ACHN (cell line): ENCODE measurements at places on chromosomes 11 and 22.
A peak's percentile ranks its signal among the peaks of the same experiment; 100 is the strongest.

GRCh38 chr11:83007477-83007876, 64.2 kb downstream of the RAB30 start:
- no peak for DNase-seq

- DNase-seq = no peak
These were observed 2.2 kb downstream of the PLEKHB1 start for GRCh38 chr11:73648571-73649046.

DNA sequence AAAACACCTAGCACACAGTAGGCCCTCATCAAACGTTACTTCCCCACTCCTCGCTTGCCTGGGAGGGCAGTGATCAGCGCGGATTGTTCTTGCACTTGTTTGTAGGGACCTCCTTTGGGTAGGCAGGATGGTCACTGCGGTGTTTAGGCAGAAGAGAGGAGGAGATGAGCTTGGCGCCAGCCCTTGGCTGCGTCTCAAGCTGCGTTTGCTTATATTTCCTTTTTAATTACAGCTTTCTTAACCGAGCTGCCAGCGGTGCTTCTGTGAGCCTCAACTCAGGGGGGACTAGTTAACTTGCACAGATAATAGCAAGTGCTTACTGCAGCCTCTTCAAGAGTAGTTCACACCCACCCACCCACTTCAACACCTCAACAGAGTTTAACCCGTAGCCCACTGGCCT, 15.1 kb downstream of the IFT27 start:
- DNase-seq = no peak

DNA sequence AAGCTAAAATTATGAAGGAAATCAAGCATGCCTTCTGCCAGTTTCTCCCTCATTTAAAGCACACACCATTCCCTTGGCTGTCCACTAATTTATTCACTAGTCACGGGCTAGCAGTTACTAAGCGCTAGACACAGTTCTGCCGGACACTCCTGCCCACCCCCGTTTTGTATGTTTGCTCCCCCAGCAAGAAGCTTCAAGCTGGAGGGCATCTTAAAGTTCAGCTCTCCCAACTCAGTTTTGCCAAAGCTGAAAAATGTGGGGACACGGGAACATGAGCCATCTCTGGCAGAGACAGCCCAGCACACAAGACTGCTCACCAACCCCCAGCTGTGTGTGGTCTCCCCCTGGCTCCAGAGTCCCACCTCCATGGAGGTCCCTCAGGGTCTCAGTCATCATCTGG, 263.6 kb downstream of the BRD1 start:
- no peak for DNase-seq

DNA sequence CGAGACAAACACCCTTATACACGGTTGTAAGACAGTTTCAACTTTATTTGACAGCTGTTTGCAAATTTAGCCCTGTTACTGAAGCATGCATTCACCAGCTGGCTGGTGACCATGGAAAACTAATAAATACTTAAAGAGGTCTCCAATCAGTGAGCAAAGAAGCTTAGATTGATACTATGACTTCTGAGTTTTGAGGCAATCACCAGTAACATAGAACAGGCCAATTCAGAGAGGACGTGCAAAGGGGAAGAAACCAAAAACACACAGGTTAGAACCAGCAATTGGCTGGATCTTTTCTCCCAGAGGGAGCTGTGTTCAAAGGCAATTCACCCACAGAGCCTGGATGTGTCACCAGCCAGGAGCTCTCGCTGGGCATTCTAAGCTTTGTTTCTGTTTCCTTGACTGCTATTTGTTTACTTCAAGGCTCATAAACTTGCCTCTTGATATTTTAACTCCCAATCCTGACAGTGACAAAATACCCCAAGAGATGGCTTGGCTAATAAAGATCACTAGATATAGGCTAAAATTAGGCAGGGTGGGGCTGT, 113.6 kb upstream of the MTMR2 start:
- DNase-seq = no peak

GRCh38 chr22:45438336-45438735, 24.8 kb downstream of the RIBC2 start:
- DNase-seq = no peak

- no peak for DNase-seq
These were observed 103.3 kb downstream of the SGSM3 start for GRCh38 chr22:40473703-40474102.

GRCh38 chr11:110379261-110379660, 50.5 kb upstream of the FDX1 start:
- no peak for DNase-seq

GRCh38 chr11:47908198-47908597, 60.0 kb upstream of the NUP160 start:
- no peak for DNase-seq

- peak; percentile 37 for DNase-seq
These were observed 222.3 kb downstream of the ETS1 start for GRCh38 chr11:128365044-128365443.

DNA sequence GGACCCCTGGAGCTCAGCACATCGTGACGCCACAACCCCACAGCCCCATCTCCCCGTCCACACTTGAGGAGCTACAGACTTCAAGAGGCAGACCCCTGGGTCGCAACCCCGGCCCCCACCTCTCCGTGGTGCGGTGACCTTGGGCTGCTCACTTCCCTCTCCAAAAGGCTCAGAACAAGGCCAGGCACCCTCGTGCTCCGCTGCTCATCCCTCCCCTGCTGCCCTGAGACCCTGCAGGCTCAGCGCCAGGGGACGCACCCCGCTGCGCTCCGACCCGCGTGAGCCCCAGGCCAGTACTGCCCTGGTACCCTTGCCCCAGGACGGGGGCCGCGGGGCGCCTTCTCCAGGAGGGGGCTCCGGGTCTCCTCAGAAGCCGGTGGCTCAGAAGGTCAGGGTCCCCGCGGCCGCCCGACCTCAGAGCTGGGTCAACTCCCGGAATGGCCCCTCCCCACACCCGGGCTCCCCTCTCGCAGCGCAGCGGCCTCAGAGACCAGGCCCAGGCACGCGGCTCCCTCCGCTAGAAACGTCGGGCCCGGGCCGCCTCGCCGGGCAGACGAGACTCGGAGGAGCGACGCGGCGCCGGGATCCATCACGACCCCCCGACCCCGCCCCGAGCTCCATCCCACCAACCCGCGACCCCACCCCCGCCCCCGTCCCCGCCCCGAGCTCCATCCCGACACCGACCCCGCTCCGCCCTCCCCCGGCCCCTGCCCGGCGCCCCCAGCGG, 563 bp downstream of the GATD1 start:
- DNase-seq = peak; percentile 39

DNA sequence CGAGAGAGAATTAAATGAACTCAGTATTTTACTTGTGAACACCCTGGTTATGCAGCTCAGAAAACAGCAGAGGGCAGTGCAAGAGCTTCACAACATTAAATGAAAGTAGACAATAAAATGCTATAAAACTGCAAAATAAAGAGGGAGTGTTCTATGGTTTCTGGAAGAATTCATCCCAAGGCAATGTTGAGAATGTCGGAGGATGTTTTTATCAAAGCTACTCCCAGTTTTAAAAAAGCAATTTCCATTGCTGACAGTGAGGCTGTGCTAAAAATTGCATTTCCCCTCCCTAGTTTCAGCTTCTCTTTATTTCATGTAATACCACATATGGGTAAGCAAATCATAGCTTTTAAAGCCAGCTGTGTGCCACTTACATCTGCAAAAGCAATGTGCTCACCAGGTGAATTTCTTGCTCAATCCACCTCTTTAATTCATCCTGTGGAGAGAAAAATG, 296.8 kb downstream of the RAB38 start:
- DNase-seq = peak; percentile 45

- DNase-seq = no peak
These were observed 12.7 kb downstream of the TMEM41B start for GRCh38 chr11:9301720-9302119.

DNA sequence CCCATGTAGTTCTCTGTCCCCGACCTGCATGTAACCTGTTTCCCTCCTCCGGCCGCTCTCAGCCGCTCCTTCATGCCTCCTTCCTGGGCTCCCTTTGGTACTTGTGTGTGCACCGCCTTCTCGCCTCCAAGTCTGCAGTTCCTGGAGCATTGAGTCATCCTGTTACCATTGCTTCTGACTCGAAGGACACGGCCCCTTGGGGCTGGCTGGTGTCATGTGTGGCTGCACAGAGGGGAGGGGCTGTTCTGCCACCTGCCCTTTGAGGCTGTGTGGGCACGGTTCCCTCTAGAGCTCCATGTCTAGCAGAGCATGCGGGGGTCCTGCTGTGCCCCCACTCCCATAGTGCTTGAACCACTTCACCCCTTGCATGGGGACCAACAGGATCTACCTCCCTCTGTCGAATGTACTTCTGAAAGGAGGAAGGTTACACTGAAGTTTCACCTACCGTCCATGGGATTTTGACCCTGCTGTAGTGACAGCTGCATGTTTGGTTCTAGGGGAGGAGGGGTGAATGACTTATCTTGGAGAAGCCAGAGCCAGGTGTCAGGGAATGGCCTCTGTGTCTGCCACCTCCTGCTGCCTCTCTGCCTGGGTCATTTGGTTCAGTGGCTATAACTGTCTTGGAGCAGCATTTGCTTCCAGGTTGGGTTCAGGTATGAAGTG, 39.6 kb downstream of the BCR start:
- DNase-seq = peak; percentile 59

DNA sequence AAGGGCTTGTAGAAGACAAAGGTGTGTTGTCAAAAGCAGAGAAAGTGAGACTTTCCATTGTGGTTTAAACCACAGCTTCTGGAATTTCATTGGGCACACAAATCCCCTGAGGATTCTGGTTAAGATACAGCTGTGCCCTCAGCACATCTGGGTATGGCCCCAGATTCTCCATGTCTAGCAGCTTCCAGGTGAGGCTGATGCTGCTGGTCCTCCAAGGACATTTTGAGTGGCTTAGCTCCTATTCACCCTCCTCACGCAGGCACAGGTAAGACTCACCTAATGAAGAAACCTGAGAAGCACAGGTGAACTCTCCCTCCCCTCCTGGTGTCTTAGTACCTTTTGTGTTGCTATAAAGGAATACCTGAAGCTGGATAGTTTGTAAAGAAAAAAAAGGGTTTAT, 88.9 kb upstream of the IGLL5 start:
- DNase-seq = no peak

DNA sequence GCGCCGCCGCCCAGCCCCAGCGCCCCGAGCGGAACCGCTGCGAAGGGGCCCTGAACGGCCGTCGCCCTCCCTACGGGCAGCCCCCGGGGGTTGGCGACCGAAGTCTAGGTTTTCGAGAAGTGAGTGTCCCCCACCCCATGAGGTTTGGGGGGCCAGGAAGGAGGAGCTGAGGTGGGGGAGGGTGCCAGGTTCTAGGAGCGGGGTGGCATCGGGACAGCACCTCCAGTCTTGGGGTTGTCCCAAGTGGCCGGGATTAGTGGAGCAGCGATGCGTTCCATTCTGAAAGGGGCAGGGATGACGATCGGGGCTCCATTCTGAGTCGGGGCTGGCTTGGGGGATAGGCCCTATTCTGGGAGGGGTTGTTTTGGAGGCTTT, 408 bp downstream of the PPP2R5B start:
- DNase-seq = no peak

DNA sequence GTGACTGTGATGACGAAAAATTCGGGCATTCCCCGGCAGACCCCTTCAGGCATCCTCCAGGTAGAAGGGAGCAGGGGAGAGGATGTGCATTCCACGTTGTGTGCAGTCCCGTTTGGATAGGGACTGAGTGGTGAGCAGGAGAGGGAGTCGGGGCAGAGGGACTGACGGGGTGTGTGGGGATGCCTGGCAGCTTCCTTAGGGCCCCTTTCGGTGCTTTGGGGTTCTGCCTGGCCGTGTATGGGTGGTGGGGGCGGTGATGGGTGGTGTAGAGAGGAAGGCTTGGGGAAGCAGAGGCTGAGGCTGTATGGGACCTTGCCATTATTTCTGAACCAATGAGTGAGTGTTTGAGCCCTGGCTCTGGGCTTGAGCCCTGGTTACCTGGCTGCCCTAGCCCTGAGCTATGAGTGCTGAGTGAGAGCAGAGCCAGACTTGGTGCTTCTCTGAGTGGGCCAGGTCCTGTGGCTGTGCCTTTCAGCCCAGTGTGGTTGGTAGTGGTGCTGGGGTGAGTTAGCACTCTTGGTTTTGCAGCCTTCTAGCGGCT, 914 bp downstream of the INPPL1 start:
- DNase-seq = no peak

GRCh38 chr11:78789375-78789774, 214.7 kb upstream of the NARS2 start:
- DNase-seq = no peak

DNA sequence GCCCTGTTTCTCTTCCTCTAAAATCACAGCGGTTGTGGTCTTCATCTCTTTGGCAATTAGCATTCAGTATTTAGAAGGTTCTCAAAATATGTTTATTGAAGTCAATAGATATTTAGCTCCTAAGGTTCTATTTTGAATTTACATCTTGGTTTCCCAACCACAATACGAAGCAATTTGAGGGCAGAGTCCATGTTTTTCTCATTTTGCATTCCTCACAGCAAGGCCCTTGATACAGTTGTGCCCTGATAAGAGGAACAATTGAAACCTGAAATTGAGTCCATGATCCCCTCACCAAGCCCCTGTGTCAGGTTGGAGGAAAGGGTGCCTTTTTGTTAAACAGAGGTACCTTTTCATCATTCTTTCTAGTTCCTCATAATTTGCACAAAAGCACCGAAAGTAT, 131.5 kb downstream of the CCDC81 start:
- no peak for DNase-seq

- peak; percentile 57 for DNase-seq
These were observed 10.8 kb downstream of the SYT12 start for GRCh38 chr11:67033661-67034166.

DNA sequence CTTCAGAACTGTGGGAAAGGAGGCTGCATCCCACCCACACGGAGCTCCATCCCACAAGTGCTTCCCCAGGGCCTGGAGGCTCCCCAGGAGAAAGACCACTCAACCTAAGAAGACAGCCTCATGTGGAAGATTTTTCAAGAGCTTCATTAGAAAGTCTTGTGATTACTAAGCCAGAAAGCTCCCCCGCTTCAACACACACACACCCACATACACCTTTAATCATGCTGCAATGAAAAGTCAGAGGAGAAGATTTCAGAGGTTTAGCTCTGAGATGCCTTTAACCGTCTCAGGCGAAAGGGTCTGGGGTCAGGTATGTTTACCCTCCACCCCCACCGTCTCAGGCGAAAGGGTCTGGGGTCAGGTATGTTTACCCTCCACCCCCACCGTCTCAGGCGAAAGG, 634.5 kb upstream of the B3GAT1 start:
- DNase-seq = no peak

- no peak for DNase-seq
These were observed 52.6 kb downstream of the TENM4 start for GRCh38 chr11:79388201-79388600.

DNA sequence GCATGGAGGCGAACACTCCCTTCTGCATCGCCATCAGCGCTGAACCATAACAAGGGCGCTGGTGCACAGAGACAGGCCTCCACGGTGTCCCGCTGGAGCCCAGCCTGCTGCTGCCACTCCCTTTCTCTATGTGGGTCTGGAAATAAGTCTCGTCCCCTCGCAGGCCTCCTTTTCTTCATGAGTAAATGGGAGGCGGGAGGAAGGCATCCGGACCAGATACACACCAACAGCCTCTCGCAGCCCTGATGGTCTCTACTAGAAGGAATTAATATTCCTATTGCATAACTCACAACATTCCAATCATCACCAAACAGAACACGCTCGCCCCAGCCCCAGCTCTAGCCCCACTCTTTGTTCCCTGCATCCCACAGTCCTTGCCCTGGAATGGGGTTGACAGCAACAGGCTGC, 14.9 kb downstream of the RASD2 start:
- no peak for DNase-seq
